Right ventricle myocardium inferior (tissue), 1 donor: ENCODE measurements at places on chromosomes 2 and 18.

DNA sequence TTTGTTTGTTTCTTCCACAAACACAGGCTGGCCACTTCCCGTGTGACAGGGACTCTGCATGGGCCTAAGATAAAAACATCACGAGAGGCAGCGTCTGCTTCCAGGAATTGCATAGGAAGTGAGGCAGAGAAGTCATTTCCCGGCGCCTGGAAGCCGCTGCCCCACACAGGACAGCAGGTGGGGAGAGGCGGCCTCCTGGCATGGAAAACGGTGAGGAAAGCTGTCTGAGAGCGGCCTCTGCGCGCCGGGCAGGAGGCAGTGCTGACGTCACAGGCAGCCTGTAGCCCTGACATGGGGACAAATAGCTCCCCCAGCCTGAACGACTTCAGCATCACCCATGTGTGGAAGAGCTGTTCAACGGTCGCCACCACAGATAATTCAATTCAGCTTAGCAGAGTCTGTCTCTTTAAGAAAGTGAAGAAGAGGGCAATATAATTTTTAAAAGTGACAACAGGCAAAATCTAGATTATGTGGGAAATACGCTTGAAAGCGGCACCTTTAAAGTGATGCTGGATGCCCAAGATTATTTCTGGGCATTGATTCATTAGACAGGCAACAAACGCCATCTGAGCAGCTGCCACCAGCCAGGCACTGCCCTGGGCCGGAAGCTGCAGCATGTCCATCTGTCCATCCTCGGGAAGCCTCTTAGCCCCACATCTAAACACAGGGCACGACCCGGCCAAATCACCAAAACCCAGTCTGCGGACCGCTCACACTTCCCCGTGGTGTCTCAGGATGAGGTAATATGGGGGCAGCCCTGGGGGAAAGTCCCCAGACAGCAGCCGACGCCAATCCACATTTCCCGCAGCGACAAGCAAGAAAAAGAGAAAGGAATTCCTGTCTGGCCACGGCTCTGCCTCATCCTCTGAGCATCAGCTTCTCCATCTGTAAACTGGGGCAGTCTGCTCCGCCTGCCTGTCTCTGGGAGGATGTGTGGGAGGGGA, 138.9 kb downstream of the PXDN start:
- DNase-seq = peak; percentile 86

DNA sequence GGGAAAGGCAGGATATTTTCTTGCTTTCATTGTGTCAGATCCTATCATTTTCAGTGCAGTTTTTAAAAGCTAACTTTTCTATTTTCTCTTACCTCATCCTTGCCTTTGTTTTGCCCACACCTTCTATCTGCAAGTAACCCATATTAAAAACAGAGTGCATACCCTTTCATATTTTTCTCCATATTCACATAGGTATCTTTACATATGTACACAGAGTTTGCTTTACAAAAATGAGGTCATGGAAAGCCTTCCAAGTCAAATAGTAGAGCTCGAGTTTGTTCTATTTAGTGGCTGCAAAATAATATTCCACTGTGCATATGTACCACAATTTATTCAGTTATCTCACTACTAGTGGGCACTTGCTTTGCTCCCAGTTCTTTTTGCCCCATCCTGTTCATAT, 3.9 kb upstream of the DHRS9 start:
- DNase-seq = no peak

GRCh38 chr2:36482576-36483214, 115.3 kb downstream of the FEZ2 start:
- no peak for DNase-seq

DNA sequence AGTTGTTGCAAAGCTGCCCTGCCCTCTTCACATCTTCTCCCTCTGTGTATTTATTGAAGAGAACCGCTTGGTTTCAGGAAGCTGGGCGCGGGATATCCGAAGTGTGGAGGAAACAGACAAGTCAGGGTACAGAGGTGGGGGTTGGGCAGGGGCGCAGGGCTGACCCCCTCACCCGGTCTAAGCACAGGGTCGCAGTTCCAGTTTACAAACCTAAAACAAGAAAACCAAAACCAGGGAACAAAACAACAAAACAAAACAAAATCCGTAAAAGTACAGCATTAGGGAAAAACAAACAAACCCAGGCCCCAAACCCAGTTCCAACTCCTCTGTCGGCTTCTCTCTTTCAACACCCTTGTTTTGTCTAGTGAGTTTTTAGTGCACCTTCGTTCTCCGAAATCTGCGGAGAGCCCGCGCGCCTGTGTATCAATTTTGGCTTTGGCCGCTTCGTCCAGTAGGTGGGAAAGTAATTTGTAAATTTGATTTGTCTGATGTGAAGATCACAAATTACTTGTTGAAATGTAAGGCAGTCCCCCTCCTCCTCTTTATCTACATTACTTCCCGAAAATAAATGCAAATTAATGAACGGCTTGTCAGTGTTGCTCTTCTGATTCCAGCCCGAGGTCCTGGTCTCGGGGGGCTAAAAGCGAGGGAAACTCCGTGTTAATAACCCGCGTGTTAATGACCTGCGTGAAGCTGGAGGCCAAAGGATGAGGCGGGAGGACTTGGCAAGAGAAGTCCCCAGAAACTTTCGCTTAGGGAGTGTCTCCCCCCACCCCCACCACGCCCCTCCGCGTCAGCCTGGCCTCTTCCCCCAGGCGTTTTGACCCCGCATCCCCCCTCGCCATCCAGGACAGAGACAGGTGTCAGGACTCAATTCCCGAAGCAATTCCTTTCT, 6.9 kb downstream of the OTX1 start:
- no peak for DNase-seq

DNA sequence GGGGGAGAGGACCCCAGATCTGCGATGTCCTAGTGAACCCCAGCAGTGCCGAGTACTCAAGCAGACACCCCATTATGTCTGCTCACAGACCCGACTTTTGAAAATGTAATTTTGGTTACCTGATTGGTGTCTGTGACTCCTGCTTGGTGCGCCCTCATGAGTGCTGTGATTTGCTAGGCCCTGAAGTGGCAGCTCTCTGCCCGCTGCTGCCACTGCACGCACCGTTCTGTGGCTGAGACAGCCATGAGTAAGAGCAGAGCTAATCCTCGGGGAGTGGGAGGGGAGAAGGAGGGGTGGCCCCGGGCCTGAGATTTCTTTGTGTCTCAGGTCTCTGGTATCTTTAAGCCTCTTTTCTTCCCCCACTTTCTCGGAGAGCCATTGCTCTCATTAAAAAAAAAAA, 18.2 kb downstream of the FHOD3 start:
- no peak for DNase-seq
